GM12891 (cell line): ENCODE measurements at places on chromosomes 6 and 20.

DNA sequence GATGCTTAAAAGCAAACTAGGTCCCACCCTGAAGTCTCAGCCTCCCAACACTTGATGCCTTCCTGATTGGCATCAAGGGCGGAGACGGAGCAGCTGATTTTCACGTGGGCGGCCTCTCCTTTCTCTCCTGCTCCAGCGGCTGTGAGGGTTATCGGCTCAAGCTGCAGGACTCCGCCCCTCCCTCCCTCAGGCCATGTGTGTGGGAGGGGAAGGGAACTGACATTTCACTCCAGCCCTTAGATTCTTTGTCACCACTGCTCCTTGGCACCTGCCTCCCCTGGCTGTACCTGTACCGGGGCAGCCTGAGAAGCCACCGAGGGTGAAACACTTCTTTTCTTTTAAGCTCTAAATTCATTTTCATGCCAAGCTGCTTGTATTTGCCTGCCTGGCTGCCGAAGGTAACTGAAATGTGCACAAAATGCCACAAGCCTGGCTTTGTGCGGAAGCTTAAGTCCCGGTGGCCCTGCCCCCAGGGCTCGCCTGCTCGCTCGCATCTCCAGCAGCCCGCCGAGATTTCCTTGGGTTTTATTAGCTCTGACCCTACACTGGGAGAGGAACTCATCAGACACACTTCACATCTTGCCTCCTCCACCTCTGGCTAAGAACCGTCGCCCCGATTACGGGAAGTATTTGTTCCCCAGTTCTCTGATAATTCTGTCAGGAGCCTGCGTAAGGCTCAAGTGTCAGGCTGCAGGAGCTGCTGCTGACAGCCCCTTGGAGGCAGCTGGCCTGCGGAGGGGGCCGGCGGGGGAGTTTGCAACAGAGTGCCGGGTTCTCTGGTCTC, 9.6 kb upstream of the CPNE5 start:
- no peak for DNase-seq

DNA sequence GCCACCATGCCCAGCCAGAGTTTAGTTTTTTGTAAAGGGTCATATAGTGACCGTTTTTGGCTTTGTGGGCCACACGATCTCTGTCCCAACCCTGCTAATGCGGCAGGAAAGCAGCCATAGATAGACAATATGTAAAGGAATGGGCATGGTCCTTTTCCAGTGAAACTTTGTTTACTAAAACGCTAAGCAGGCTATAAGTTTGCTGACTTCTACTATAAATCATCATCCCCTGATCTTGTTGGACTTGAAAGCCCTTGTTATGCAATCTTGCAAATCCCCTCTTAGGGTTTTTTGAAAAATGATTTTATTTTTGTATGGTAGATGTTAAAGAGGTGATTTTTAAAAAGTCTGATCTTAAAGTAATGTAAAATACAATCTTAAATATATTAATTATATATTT, 63.6 kb downstream of the CBFA2T2 start:
- DNase-seq: no peak

- DNase-seq: no peak
Measured at GRCh38 chr6:115609111-115609510, 451.6 kb downstream of the FRK start.

GRCh38 chr6:53556986-53557715, 12.2 kb upstream of the GCLC start:
- DNase-seq: no peak

- no peak for DNase-seq
Measured at GRCh38 chr20:10954137-10954840, 280.5 kb upstream of the JAG1 start.
